NCI-H2171 (cell line): ENCODE measurements at places on chromosomes 16 and 17.

- DNase-seq: no peak
Measured at GRCh38 chr17:14351493-14351892, 50.6 kb downstream of the HS3ST3B1 start.

- no peak for DNase-seq
Measured at GRCh38 chr16:85303354-85303883, 191.1 kb upstream of the CIBAR2 start.

DNA sequence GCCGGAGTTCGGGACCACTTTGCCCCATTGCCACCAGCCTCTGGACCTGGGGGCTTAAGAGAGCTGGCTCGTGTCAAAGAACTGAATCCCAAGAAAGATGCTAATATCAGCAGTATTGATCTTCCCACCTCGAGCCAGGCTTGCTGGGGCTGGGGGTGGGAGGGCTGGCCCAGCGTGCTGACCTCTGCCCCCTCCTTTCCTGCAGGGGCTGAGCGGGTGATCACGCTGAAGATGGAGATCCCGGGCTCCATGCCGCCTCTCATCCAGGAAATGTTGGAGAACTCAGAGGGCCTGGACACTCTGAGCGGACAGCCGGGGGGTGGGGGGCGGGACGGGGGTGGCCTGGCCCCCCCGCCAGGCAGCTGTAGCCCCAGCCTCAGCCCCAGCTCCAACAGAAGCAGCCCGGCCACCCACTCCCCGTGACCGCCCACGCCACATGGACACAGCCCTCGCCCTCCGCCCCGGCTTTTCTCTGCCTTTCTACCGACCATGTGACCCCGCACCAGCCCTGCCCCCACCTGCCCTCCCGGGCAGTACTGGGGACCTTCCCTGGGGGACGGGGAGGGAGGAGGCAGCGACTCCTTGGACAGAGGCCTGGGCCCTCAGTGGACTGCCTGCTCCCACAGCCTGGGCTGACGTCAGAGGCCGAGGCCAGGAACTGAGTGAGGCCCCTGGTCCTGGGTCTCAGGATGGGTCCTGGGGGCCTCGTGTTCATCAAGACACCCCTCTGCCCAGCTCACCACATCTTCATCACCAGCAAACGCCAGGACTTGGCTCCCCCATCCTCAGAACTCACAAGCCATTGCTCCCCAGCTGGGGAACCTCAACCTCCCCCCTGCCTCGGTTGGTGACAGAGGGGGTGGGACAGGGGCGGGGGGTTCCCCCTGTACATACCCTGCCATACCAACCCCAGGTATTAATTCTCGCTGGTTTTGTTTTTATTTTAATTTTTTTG, 8.5 kb downstream of the GJD3 start:
- DNase-seq: no peak

GRCh38 chr16:53041320-53042051, 11.2 kb downstream of the CHD9NB start:
- DNase-seq: peak; percentile 87

- DNase-seq: no peak
Measured at GRCh38 chr16:3274490-3274889, 8.8 kb upstream of the ZNF263 start.

DNA sequence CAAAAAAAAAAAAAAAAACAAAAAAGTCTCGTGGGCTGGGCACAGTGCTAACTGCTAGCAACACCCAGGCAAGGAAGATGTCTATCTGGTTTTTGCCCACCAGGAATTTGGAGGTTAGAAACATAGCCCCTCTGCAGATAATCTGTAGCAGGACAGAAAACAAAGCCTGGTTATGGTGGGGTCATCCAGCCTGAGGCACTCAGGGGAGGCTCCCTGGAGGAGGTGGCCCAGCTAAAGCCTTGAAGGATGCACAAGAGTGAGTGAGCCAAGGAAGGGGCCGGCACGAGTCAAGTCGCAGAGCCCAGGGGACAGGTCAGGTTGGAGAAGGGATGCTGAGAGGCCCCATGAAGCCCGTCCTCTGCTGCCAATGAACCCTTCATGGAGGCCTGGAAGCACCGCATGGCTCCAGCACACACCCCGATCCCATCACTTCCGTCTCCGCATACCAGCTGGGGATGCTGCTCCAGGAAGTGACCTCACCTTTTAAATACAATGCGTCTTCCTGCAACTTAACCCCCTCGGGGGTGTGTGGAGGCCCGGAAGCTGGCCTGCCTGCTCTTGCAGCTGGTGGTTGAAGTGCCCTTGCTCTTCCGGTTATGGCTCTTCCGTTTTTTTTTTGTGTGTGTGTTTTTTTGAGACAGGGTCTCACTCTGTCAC, 86.5 kb downstream of the ENGASE start:
- DNase-seq: no peak
